ENCODE measurements at places on chromosomes 2 and 18.

DNA sequence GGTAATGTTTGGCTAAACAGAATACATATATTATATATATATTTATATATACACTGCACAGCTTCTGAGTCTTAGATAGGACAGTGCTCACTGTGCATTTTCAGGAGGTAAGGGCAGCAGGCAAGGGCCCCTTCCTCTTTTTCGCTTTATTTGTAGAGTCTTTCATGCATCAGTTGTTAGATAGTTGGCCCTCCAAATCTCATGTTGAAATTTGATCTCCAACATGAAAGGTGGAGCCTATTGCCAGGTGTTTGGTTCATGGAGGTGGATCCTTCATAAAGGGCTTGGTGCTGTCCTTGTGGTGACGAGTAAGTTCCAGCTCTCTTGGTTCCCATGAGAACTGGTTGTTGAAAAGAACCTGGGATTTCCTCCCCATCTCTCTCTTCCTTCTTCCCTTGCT lies 48.1 kb downstream of the TSN start:
- no peak for DNase-seq

DNA sequence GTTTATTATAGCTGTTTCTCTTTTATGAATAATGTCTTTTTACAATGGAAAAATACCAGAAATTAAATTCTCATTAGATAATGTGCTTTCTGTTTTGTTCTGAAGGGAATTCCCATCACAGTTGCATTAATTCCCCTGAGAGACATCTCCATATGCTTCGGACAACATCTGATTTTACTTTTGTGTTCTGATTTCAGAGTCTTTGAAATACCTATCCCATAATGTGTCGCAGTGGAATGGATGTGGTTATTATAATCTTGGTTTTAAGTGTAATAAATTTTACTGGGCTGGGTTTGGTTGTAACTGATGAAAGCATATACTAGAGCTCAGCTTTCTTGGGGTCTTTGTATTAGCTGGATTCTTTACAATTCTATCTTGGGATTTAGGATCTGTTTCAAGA lies 12.5 kb downstream of the SPTBN1 start:
- no peak for DNase-seq

- no peak for DNase-seq
These were observed 103.3 kb downstream of the TMEM18 start for GRCh38 chr2:573805-574392.

- no peak for DNase-seq
These were observed 327.6 kb downstream of the ZNF516 start for GRCh38 chr18:76167410-76167809.

DNA sequence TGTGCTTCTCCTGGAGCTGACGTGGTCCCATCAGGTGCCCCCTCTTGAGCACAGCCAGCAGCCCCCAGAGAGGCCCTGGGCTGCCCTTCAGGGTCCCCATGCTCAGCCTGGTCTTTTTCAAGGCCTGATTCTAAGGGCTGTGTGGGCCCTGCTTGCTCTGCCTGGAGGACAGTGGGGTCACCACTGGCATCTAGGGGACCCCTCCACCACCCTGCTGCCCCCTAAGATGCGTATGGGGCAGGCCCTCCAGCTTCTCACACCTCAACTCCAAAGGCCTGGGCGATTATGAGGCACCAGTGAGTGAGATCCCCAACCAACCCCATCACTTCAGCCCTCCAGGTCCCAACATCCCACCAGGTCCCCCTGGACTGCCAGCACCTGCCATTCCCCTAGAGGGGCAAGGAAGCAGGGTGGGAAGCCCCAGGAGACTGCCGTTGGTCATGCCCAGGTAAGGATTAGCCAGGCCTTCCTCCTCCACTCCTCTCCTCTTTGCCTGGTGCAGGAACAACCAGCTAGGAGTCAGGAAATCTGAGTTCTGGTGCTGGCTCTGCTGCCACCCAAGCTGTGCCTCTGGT lies 114.4 kb downstream of the SMAD7 start:
- no peak for DNase-seq

- DNase-seq, result no peak
These were observed 106.1 kb downstream of the ICA1L start for GRCh38 chr2:202765436-202765835.

DNA sequence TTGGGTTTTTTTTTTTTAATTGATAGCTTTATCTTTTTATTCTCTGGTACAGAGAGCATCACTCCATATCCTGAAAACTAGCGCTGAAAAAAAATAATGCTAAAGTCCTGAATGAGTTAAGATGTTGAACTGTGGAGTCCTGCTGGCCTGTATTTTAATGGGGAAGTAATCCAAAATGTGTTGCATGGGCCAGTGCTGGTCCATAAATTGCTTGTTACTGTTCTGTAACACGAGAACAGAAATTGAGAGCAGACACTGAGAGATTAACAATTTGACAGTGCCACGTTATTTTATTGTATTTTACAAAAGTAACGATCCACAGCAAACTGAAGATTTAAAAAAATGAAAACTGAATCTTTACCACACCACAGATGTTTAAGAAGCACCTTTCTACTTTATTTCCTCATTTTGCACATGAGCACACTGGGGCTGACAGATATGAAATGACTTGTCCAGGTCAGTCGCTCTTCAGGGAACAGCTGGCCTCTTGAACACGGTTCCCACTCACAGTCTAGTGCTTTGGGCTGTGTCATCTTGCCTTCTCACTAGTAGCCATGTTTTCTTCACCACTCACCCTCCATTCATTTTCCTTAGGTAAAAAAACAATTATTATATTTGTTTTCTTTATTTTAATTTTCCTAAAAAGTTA lies 35.3 kb downstream of the ZCCHC2 start:
- no peak for DNase-seq

GRCh38 chr2:2742726-2743125 lies 411.7 kb upstream of the MYT1L start:
- DNase-seq, result no peak

GRCh38 chr18:13260197-13260934 lies 41.8 kb downstream of the LDLRAD4 start:
- DNase-seq, result peak; percentile 42

GRCh38 chr2:174328114-174328960 lies 6.4 kb upstream of the SP9 start:
- DNase-seq, result peak; percentile 57

GRCh38 chr18:9835825-9836224 lies 49.9 kb upstream of the TXNDC2 start:
- no peak for DNase-seq

- DNase-seq, result no peak
These were observed 35.3 kb upstream of the ANKRD44 start for GRCh38 chr2:197345846-197346370.

DNA sequence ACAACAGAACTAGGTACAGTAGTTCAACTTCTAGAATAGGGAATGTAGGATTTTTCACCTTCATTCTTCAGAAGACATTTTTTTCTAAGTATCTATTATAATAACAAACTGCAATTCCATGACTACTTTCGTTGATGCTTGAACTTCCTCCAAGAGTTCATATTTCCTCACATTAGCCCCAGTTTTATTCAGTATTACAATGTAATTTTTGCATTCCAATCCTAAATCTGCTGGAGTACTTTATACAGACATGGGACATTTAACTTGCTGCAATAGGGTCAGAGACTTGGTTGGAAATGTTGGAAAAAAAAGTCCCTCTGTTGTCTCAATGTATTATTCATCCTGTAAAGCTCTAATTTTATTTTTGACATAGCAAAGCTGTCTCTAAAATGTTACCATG lies 19.6 kb upstream of the FTCDNL1 start:
- DNase-seq, result no peak

GRCh38 chr2:107927034-107927534 lies 59.2 kb upstream of the SLC5A7 start:
- no peak for DNase-seq

DNA sequence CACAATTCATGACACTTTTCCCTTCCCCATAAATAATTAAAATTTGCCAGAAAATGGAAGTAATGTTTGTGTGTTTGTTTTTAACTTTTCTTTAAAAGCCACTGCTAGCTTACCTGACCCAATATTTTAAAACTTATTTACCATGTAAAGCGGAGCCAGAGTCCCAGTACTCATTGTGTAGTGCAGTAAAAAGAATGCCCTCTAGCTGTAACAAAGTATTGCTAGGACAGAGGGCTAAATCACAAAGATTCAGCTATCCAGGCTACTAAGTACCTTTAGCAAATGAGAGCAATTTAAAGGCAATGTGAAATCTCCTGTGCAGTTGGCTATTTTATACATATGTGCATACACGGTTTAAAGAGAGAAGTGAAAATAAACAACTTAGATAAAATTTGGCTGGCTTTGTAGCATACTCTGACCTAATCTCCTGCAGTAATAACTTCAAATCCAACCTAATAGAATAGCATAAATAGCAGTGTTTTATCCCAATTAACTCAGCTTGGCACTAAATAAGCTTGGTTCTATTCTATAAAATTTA lies 997.4 kb upstream of the PIK3C3 start:
- no peak for DNase-seq

- DNase-seq, result no peak
These were observed 162.6 kb downstream of the MYCN start for GRCh38 chr2:16102976-16103380.

- DNase-seq, result peak; percentile 86
These were observed at the start of gene TRABD2A for GRCh38 chr2:84880645-84881521. TRABD2A (minus strand) TSS chr2:84881084; CDS start chr2:84881039, 45 bp downstream.

DNA sequence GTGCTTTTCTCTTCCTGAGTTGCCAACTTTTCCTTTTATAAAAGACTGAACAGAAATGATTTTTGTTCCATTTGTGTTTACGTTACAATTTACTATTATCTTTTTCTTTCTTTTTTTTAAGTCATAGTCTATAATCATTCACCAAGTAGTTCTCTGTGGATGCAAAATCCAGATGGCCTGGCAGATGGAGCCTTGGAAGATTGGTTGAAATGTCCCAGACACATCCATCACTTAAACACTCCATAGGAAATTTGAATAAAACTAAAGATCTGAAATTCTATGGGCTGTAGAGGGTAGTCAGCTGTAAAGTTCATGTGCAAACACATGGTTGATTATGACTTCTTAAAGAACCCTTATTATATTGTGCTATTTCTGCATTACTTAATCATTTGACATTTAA lies 164.8 kb upstream of the DOCK10 start:
- no peak for DNase-seq

GRCh38 chr2:88892207-88892606 lies 200.7 kb downstream of the RPIA start:
- no peak for DNase-seq

- no peak for DNase-seq
These were observed 1.6 kb downstream of the FEV start for GRCh38 chr2:218983263-218983933.

DNA sequence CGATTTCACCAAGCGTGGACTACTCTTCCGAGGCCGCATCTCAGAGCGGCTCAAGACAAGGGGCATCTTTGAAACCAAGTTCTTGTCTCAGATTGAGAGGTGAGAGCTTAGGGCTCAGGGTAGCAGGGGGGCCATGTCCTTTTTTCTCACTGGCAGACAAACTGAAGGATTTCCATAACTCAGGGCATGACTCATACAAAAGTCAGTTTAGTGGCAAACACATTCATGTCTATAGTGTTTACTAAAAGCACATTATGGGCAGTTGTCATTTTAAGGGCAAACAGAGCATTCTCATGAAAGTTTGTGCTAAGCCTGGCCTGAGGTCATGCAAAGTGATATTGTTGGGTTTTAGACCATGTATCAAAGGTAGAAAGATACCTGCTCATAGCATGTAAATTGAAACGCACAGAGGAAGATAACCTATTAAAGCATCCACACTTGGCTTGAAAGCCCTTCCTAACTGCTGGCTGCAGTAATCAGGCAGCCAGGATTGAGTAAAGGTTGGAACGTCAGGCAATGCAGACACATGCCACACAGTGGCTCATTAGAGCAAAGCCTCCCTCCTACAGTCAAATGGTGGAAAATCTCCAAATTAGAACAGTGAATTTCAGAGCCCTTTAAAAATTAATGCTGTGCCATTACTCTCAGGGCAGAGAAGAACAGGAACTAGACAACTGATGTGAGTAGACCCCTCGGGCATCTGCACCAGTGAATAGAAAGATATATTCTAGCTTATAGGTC lies 54.2 kb downstream of the HK2 start:
- no peak for DNase-seq

DNA sequence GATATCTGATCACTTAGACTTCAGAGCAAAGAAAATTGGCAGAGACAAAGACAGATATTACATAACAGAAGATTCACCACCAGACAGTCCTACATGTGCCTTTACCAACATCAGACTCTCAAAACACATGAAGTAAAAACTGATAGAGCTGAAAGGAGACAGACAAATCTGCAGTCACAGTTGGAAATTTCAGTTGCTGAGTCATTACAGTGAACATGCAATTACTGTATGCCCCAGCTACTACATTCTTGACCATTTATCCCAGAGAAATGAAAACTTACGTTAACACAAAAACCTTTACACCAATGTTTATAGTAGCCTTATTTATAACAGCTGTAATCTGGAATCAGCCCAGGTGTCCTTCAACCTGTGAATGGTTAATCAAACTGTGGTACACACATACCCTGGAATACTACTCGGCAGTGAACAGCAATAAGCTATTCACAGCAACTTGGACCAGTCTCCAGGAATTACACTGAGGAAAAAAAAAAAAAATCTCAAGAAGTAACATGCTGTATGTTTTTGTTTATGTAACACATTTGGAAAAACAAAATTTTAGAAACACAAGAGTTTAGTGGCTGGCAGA lies 7.5 kb upstream of the SCLY start:
- DNase-seq, result no peak

- DNase-seq, result peak; percentile 78
These were observed 722 bp downstream of the ACSL3 start for GRCh38 chr2:222861411-222862105.

- no peak for DNase-seq
These were observed 68.6 kb downstream of the CIB4 start for GRCh38 chr2:26572591-26572990.

GRCh38 chr2:159208438-159208837 lies 78.1 kb downstream of the WDSUB1 start:
- DNase-seq, result no peak

DNA sequence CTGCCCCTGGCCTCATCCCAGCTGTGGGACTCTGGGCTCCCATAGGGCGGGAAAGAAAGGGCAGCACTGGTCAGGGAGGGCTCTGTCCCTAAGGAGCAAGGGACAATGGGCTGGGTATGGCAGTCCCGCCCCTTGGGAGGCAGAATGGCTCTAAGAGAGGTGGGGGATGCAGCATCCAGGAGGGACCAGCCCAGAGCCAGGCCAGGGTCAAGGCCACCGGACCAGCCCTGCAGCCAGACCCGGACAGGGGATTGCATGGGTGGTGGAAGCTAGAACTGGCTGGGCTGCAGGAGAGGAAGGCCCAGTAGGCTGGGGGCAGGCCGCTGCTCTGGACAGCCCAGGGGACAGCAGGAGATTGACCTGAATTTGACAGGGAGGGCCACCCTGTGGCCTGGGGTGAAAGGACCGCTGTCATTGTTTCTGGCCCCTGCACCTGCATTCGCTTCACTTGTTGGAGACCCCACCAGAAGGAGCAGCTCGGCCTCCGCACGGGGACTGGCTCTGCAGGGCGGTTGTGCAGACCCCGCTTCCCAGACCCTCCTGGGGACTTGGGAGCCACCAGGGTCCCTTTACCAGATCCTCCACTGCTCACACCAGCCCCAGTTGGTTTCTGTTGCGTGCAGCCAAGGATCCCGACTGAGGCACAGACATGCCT lies 14.6 kb downstream of the RAMP1 start:
- no peak for DNase-seq
